ENCODE measurements at places on chromosomes 5 and 9.

- no peak overlapping the region for H3K27ac ChIP-seq
- peaks cover 12% of the 10 kb centered on the region for H3K4me1 ChIP-seq
- no peaks in the 10 kb centered on the region for H3K36me3 ChIP-seq
- H3K4me3 ChIP-seq = no peak overlapping the region
- no peak for DNase-seq
- H3K27me3 ChIP-seq = peaks cover 12% of the 10 kb centered on the region
These were observed 25.5 kb upstream of the SLC6A19 start for GRCh38 chr5:1175801-1176472.

DNA sequence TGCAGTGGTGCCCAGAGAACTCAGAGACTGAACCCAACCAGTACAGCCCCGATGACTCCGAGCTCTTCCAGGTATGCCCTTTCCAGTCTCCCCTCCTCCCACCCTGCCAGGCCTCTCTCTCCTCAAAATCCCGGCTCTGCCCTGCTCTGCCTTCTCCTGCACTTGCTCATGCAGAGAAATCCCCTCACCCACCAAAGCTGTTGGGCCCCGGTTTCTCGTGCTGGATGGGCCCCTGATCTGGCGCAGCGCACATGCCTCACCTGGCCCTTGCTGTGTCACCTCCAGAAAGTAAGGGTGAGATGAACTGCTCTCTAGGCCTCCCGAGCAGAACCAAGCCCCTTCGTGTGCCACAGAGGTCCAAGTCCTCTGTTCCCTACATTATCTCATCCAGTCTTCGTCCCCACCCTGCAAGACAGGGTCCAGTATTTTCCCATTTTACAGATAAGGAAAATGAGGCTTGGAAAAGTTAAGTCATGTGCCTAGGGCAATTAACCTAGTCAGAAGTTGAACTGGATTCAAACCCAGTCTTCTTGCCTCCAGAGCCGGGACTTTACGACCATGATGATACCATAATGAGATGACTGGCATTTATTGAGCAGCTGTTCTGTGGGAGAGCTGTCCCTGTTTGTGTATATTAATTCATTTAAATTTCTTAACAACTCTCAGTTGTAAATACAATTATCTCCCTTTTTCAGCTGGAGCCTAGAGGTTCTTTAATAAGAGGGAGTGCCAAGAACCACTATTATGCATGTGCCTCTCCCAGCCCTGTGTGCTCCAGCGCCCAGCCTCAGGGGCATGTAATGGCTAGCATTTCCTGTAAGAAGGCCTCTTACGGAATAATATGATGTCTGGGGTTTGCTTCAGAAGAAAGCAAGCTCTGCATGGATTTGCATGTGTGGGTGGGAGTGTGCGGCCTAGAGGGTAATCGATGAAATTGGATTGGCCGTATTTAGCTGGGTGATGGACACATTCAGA is 90.7 kb downstream of the PPARGC1B start:
- H3K27me3 ChIP-seq = no peaks in the 10 kb centered on the region
- no peak overlapping the region for H3K4me3 ChIP-seq
- H3K27ac ChIP-seq = no peak overlapping the region
- H3K4me1 ChIP-seq = no peaks in the 10 kb centered on the region
- no peaks in the 10 kb centered on the region for H3K36me3 ChIP-seq

DNA sequence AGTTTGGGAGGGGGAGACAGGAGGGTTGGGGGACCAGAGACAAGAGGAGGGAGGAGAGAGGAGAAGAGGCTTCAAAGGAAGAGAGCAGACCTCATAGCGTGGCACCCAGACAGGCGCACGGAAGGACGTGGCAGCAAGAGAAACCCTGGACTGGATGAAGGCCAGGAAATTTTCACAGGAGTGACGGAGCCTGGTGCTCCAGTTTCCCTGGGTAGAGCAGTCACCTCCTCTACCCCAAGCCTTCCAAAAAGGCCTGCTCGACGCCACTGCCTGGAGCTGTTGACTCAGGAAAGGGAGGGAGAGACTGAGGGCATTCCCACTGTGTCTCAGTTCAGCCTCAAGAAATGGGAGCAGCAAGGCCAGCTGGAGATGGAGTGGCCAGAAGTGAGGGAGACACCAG is 19.3 kb downstream of the AK8 start:
- H3K36me3 ChIP-seq = no peaks in the 10 kb centered on the region
- no peaks in the 10 kb centered on the region for H3K4me1 ChIP-seq
- DNase-seq = no peak
- no peak overlapping the region for H3K4me3 ChIP-seq
- H3K27ac ChIP-seq = no peak overlapping the region

- no peaks in the 10 kb centered on the region for H3K27me3 ChIP-seq
- no peak overlapping the region for H3K4me3 ChIP-seq
- no peak for DNase-seq
- no peak overlapping the region for H3K27ac ChIP-seq
These were observed 182.4 kb upstream of the OTULINL start for GRCh38 chr5:14399054-14399692.

- no peaks in the 10 kb centered on the region for H3K27me3 ChIP-seq
- H3K4me1 ChIP-seq = no peaks in the 10 kb centered on the region
- no peaks in the 10 kb centered on the region for H3K36me3 ChIP-seq
- DNase-seq = no peak
- no peak overlapping the region for H3K27ac ChIP-seq
These were observed 173.7 kb downstream of the RMI1 start for GRCh38 chr9:84154320-84154719.

GRCh38 chr5:36630201-36631145 is 24.1 kb downstream of the SLC1A3 start:
- no peak overlapping the region for H3K4me3 ChIP-seq
- H3K27me3 ChIP-seq = no peaks in the 10 kb centered on the region
- no peak overlapping the region for H3K27ac ChIP-seq
- no peak for DNase-seq

GRCh38 chr9:124831642-124832364 is 21.5 kb upstream of the WDR38 start:
- DNase-seq = no peak
- no peak overlapping the region for H3K4me3 ChIP-seq
- peaks cover 23% of the 10 kb centered on the region for H3K4me1 ChIP-seq
- no peaks in the 10 kb centered on the region for H3K36me3 ChIP-seq
- no peaks in the 10 kb centered on the region for H3K27me3 ChIP-seq

DNA sequence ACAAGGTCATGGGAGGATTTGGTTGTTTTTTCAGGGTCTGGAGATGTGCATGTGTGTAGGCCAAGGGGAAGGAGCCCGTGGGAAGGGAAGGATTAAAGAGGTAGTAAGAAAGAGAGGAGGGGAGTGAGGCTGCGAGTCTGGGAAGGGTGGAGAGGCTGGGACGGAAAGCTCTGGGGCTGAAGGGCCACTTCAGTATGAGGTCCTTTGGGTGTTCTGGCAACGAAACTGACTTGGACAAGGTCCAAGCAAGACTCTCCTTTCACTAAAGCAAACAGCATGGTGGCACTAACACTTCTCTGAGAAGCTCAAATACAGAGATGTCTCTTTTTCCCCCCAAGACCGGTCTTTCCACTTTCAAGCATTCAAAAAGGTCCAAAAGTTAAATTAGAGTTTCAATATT is 394.5 kb downstream of the ARHGEF28 start:
- H3K27me3 ChIP-seq = no peaks in the 10 kb centered on the region
- H3K4me3 ChIP-seq = no peak overlapping the region
- no peak overlapping the region for H3K27ac ChIP-seq
- peaks cover 10% of the 10 kb centered on the region for H3K4me1 ChIP-seq
- H3K36me3 ChIP-seq = no peaks in the 10 kb centered on the region
- no peak for DNase-seq

Measured in SJSA1 (cell line).